Stimulated activated CD4-positive, alpha-beta T cell treated with anti-CD3 and anti-CD28 coated beads, Interleukin-4, amount 100 ng/mL, for 1 hour (primary cell): ENCODE measurements at places on chromosomes 5 and 9.
A peak's percentile ranks its signal among the peaks of the same experiment; 100 is the strongest.

DNA sequence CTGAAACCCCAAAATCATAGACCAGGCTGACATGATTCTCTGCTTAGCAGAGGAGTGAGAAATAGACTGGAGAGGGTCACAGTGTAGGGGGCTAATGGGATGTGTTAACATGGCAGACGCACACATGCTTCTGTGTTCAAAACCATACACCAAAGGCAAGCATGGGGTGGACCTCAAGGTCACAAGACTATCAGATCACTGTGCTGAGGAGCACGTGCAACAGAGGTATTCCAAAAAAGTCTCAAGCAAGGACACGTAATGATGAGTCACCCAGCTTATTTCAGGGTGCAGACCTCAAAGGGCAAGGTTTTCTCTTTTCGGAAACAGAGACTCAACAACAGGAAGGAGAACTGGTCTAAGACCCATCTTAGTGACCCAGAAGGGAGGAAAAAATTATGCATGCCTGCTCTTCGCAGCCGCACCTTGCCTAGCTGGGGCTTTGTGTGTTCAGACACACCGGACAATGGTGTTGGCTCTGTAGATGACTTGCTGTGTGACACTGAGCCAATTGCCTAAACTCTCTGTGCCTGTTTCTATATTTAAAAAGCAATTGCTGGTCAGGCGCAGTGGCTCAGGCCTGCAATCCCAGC lies 20.3 kb downstream of the WHRN start:
- peak; percentile 16 for DNase-seq

GRCh38 chr5:33766023-33766422 lies 125.8 kb downstream of the ADAMTS12 start:
- no peak for DNase-seq

DNA sequence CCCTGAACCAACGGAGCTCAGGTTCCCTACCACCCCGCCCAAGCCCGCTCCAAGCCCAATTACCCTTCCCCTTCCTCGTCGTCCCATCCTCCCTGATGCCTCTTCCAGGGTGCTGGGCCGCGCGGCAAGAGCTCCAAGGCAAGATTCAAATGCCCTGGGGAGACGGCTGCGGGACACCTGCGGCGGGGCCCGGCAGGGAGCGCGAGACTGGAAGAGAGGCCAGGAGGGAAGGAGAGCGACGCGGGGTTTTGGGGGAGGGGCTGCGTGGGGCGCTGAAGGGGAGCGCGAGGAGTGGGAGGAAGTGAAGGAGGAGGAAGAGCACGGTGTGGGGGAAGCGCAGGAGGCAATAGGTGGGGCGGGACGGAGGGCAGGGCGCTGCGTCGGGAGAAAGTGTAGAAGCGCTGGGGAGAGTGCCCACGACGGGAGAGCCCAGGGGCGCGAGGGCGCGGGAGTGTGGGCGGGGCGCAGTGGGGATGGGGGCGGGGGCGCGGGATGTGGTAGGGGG lies 975 bp upstream of the NXNL2 start:
- DNase-seq: peak; percentile 4

GRCh38 chr5:139897342-139897741 lies 101.7 kb downstream of the PSD2 start:
- no peak for DNase-seq

DNA sequence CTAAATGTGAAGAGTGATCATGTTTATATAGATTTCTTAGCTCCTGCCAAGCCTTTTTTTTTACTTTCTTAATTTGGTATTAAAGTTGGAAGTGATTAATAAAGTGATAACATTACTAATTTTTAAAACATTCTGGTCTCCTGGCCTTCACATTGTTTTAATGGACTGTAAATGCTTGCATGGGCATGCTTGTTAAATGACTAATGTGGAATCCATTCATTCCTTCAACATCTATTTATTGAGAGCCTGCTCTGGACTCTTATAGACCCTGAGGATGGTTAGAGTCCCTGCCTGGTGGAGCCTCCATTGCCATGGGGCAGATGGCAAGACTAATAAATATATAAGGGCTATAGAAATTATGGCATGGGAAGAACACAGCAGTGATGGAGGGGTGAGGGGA lies 103.5 kb downstream of the NTRK2 start:
- DNase-seq: no peak

- DNase-seq: no peak
Observed at GRCh38 chr9:37531699-37532098, 44.5 kb downstream of the FBXO10 start.

- DNase-seq: no peak
Observed at GRCh38 chr9:1415146-1415545, 365.0 kb downstream of the DMRT2 start.

GRCh38 chr5:122126756-122127321 lies 2.5 kb upstream of the ZNF474 start:
- no peak for DNase-seq

DNA sequence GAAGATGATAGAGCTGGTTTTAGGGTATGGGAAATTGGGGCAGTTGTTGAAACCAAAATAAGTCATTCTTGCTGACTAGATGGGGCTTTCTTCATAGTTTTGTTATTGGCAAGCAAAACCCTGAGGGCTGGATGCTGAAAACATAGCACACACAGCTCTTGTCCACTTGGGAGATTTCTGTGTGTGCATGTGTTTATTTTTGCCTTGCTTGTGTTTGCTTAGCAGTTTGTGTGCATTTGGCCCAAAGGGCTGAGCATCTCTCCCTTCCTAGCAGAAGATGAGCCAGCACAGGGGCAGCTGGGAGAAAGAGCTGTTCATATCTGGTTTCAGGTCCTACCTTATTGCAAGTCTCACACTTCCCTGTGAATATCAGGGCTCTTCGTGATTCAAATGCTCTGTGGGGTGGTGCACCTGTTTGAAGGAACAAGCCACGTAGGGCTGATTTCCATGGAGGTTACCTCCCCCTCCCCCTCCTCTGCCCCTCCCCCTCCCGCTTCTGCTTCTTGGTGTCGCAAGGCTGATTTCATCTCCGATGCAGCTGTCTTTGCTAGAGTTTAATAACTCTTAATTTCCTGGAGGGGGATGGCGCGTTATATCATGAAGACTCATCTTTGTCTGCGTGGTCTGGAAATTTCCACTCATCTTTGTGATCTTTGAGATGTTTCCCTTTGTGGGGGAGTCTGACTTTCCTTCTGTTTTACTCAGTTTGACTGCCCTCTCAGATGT lies 296.5 kb downstream of the ARHGAP26 start:
- peak; percentile 26 for DNase-seq

DNA sequence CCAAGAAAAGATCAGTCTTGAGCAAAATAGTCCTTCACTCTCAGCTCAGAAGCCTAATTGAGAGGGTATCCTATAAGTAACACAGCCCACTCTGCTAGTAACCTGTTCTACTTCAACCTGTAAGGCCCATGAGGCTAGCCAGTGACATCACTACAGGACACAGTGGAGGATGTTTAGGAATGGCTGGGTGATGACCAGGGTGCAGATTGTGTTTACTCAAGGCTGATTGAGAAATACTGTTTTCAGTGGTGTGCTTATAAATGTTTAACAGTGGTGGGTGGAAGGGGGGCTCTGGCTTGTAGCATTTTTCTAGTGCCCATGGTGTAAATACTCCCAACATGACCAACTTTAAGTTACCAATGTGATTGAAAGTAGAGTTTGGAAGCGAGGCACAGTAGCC lies 159.8 kb upstream of the CCDC152 start:
- no peak for DNase-seq

DNA sequence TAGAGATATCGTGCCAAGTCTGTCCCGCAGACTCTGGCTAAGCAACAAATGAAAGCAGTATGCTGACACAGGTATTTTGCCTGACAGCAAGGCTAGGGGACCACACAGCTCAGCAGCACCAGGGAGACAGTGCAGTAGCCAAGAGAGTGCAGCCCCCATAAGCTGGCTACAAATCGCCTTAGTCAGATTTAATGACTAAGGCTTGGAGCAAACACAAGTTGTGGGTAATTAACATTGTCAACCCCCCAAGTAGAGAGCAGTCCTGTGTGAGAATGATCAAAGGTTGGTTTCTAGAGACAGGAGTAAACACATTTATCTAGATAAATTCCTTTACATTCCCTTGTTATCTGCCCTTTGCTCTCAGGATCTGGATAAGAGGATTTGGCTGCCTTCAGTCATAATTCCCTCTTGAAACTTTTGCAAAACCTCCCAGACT lies 1434.5 kb upstream of the CDH6 start:
- no peak for DNase-seq

DNA sequence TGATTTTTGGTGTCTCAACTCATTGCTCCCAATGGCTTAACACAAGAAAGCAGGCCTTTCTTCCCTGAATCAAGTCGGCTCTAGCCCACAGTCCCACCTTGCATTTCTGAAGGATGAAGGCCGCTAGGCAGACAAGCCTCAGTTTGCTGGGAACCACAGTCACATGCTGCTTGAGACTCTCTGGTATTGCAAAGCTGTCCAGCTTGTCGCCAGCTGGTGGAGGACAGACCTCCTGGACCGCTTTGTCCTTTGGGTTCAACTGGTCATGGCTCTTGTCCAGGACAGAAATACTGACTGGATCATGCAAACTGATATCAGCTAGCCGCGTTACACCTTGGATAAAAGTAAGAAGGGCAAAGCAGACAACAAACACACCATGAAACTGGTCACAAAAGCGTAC lies 23.1 kb downstream of the DDX31 start:
- DNase-seq: no peak

DNA sequence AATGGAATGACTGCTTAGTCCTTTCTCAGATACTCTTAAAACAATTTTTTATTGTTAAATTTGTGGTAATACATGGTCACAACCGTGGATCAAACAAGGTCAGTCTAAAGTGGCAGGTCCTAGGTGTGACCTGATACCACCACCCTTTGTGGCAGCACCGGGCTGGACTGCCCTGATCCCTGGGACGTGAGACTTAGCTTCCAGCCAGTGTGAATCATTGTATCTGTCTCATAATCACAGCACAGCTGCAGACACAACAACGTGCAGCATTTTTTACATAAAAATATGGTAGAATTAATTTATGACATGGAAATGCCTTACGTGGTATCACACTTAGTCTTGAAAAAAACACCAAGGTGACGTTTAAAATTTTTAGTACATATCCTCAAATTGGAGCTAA lies 7.8 kb downstream of the TOR1B start:
- DNase-seq: no peak

DNA sequence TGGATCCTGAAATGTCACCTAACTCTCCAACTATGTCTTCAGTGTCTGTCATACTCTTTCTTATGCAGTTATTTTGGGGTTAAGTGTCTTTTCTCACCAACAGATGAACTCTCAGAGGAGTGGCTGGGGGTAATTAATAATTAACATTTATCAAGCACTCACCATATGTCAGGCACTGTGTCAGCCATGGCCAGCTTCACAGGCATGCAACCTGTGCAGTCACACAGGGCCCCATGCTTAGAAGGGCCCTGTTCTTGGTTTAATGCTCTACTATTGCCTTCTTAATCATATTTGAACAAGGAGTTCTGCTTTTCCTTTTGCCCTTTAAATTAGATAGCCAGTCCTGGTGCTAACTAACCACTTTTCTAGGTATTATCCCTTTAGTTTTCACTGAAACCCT lies 3.4 kb upstream of the GRPEL2 start:
- DNase-seq: no peak

GRCh38 chr5:143030349-143030748 lies 260.2 kb downstream of the ARHGAP26 start:
- no peak for DNase-seq

- no peak for DNase-seq
Observed at GRCh38 chr5:60162441-60162840, 268.9 kb upstream of the PDE4D start.

DNA sequence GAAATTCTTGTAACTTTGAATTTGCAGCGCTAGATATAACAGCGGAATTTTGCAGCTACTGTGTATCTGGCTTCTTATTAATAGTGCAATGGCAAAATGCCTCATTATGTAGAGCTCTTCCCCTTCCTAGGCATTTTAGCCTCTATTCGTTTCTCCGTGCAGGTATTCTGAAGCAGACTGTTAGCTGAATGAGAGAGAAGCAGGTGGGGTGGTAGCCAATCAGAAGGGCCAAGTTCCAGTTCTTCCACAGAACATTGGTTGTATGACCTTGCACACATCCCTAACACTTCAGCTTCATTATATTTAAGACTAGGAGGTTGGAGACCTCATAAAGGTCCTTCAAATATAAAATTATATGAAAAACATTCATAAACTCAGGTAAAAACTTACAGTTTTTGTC lies 1.2 kb upstream of the VPS13A start:
- DNase-seq: no peak

- no peak for DNase-seq
Observed at GRCh38 chr9:31153250-31153840, 1231.1 kb upstream of the ACO1 start.

DNA sequence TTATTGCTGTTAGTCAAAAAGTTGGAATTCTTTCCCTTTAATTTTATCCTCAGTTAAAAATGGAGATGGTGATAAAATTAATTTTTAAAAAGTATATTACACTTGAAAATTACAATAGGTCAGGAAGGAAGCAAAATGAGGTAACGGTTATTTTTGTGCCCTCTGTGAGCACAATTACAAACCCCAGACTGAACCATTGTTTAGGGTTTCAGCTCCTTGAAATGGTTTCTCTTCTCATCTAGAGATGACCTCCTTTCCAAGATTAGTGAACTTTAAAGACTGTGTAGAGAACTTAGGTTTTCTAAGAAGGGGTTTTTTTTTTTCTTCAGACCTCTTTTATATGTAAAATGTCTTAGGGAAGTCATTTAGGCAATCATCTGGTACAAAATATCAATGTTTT lies 126.2 kb upstream of the CHD1 start:
- DNase-seq: no peak

DNA sequence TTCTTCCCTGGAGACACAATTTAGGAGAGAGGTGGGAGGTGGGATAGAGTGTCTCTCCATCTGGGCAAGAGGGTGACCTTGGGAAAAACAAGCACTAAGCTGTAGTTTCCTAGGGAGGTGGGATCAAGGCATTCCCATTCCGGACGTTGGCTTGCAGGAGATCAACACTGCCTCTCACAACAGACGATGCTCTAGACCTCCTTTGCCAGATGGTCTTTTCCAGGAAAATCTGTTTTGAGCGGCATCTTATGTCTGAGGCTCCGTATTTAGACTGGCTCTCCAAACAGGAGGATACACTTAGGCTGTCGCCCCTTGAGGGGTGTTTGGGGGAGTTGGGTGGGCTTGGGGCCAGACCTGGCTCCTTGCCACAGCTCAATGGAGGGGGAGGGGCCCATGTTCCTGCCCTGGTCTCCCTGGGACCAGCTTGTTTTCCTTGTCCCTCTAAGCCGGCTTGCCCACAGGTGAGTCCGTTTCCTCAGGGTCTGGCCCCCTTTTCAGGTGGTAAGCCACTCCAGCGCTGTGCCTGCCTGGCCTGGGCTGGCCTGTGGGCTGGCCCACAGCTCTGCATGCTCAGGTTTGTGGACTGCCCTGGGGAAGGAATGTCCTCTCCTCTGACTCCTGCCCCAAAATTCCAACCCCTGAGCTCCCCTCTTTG lies 2.4 kb downstream of the PSD2 start:
- DNase-seq: no peak

GRCh38 chr5:145568581-145568980 lies 266.6 kb downstream of the PRELID2 start:
- DNase-seq: no peak

GRCh38 chr5:169192536-169192935 lies 108.4 kb downstream of the SLIT3 start:
- DNase-seq: no peak

DNA sequence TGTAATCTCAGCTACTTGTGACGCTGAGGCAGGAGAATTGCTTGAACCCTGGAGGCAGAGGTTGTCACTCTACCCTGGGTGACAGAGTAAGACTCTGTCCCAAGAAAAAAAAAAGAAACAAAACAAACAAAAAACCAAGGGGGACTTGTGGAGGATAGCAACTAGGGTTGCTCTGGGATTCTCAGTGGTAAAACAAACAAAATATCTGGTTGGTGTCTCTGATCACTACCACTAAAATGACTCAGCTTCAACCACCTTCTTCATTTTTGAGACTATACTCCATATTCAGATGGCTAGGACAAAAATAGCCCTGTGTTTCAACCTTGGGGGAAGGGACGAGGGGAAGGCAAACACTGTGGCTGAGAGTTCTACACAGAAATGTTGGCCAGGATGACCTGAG lies 110.3 kb downstream of the ARRDC3 start:
- DNase-seq: no peak
